ENCODE measurements at places on chromosomes 13 and 19.

GRCh38 chr13:27973961-27974662 lies 5.0 kb upstream of the CDX2 start:
- DNase-seq = no peak

DNA sequence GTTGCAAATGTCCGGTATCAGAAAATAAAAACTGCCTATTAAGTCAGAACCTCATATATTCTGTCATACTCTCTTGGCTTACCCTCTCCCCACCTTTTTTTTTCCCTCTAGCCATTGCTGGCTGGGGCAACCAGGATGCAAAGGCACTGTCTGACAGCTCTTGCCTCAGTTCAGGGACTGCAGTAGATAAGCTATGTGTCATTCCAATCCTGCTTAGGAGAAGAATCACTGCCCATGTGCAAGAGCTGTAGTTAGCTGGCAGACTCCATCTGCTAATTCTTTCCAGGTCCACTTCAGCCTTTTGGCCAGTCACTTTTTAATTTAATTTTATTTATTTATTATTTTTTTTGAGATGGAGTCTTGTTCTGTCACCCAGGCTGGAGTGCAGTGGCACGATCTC lies 895.6 kb upstream of the SLC10A2 start:
- no peak for DNase-seq

- DNase-seq = peak; percentile 86
Measured at GRCh38 chr19:6423499-6424194, 964 bp downstream of the KHSRP start.

- no peak for DNase-seq
Measured at GRCh38 chr19:46685189-46685588, 24.2 kb upstream of the DACT3 start.

DNA sequence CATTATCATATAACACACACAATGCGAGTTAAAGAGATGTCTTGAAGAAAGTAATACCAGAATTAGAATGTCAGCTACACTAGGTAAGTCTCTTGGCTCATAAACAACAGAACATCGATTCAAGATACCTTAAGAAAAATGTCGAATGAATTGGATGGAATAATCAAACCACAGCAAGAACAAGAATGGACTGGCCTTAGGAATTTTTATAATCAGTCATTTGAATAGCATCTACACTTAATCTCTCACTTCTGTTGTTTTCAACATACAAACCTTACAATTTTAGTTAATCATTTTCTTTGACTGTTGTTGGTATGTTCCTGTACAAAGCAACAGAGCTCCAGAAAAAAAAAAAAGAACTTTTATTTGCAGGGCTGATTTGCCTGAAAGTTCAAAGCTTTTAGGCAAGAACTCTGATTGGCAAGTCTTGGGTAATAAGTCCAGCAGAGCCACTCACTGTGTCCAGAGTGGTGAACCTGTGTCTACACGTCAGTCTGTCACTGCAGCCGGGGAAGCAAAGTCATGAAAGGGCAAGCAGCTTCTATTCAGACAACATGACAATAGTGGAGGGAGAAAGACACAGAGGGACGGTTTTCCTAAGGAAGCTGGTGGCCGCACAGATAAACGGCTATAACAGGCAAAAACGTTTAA lies 1026.1 kb upstream of the MIR17HG start:
- DNase-seq = no peak

GRCh38 chr13:108927615-108928014 lies 298.2 kb downstream of the MYO16 start:
- no peak for DNase-seq

- DNase-seq = no peak
Measured at GRCh38 chr13:34867590-34867989, 74.5 kb upstream of the NBEA start.

Measured in lower leg skin (tissue), 4 donors.